Activated CD4-positive, alpha-beta T cell treated with anti-CD3 and anti-CD28 coated beads for 1 hour (primary cell): ENCODE measurements at places on chromosomes 1 and 21.

- no peak for DNase-seq
These were observed 74.8 kb downstream of the ATP5PO start for GRCh38 chr21:33840771-33841170.

DNA sequence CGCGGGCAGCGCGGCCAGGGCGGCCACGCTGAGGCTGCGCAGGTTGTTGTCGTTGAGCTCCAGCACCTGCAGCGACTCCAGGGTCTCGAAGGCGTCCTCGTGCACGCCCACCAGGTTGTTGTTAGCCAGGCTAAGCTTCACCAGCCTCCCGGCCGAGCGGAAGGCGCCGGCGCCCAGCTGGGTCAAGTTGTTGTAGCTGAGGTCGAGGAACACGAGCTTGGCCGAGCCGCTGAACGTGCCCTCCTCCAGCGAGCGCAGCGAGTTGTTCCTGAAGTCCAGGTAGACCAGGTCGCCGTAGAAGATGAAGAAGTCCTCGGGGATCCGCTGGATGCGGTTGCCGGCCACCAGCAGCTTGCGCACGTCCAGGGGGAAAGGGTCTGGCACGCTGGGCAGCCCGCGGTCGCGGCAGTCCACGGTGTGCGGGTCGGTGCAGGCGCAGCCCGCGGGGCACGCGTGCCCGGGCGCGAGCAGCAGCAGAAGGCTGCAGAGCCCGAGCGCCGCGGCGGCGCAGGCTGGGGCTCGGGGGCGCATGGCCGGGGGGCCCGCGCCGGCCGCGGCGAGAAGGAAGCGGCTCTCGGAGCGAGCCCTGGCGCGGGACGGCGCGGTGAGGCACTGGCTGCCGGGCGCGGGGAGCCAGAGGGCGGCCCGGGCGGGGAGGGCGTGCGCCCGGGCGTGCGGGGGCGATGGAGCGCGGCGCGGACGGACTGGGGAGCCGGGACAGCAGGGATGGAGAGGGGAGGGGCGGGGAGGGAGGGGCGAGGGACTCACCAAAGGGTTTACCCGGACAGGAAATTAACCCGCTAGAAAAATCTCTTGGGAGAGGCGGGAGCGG is 524 bp downstream of the LRRC38 start:
- no peak for DNase-seq

GRCh38 chr1:162133566-162133965 is 64.1 kb downstream of the NOS1AP start:
- no peak for DNase-seq

DNA sequence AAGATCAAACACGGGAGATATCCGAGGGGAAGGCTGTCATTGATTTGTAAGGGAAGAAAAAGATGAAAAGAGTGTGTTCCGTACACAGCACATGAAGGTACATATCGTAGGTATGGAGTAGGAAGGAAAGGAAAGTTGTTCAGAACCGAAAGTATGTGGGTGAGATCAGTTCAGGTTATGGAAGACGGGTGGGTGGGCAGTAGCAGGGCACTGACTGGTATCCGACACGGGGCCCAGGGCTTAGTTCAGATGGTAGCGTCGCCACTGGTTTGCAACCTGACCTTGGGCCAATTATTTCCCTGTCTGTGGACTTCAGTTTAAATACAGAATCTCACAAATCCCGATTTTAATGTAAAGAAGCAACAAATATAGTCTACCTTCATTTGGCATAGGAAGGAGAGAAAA is 27.8 kb upstream of the A3GALT2 start:
- DNase-seq: no peak

GRCh38 chr1:110084227-110085078 is 14.0 kb upstream of the ALX3 start:
- DNase-seq: no peak

GRCh38 chr1:222788402-222789156 is 26.3 kb upstream of the DISP1 start:
- no peak for DNase-seq

- no peak for DNase-seq
These were observed 135.2 kb downstream of the PSMG1 start for GRCh38 chr21:39048064-39048463.

DNA sequence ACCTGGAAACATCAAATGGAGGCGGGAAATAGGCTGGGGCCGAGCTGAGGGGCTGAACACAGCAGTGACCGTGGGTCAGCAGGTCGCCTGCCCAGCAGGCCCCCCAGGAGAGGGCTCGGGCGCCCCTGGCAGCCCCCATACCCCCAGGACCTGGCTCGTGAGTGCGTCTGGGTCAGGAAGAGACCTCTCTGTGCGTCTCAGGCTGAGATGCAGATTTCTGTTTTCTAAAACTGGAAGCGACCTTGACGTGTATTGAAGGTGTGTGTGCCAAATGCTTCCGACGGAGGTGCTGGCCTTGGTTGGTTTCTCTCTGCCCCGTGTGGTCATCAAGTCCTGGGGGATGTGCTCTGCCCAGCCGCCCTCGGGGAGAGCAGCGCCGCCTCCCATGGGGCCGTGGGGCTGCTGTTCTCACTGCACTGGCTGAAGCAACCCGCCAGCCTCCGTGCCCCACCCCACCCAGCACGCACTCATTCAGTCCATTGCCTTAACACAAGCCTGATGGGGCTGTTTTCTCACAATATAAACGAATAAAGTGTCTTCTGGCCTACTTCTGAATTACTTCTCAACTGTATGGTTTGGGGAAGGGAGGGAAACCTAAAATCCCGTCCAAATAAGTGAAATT is 7.4 kb downstream of the PEX10 start:
- DNase-seq: no peak

DNA sequence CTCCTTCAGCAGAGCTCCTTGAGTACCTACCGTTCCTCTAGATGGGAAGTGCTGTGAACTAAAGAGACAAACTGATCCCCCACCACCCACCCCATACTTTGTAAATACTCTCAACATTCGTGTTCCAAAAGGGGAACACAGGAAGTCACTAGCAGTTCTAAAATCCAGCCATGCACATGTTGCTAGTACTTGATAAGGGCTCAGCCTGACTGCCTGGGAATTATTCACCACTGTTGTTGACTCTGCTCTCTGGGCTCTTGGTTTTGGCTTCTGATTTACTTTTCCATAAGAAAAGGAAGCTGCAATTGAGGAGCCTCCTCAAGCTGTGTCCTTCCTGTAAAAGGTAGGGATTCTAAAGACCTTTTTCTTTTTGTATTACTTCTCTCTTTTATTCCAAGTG is 67.5 kb downstream of the IVNS1ABP start:
- DNase-seq: no peak

GRCh38 chr1:80468356-80468755 is 1332.4 kb upstream of the ADGRL2 start:
- DNase-seq: no peak

DNA sequence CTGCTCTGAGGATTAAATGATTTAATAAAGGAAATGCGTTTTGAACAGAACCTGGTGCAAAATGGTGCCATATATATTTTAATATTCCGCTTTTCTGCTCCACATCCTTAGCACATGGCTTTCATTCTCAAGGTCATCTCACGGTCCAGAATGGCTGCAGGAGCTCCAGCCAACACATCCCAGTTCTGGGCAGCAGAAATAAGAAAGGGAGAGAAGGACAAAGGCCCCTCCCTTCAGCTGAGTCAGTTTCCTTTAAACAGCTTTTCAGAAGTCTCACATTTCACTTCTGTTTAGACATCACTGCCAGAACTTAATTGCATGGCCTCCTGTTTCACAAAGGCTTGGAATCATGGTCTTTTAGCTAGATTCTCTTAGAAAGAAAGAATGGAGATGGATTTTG is 75.2 kb upstream of the LRRN2 start:
- no peak for DNase-seq

GRCh38 chr1:61647142-61647541 is 77.8 kb downstream of the TM2D1 start:
- DNase-seq: no peak

DNA sequence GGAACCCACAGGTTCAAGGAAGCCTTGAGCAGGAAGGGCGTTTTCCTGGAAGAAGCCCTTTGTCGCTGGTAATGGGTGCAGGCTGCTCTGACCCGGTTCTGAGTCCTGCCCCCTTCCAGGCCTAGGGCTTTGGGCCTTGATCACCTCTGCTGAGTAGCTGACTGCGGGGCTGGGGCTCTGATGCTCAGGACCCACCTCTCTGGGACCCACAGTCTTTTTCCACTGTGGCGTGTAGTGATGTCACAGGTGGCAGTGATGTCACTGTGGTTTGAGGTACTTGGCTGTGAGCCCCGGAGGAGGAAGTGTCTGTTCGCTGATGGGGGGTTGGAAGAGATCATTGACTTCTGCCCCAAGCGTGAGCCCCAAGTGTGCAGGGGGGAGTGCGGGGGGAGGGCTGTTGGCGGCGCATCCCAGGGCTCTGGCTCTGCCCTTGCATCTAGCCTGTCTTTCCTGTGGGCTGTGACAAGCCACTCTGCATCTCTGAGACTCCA is 6.9 kb downstream of the TNFRSF1B start:
- DNase-seq: peak; percentile 94

DNA sequence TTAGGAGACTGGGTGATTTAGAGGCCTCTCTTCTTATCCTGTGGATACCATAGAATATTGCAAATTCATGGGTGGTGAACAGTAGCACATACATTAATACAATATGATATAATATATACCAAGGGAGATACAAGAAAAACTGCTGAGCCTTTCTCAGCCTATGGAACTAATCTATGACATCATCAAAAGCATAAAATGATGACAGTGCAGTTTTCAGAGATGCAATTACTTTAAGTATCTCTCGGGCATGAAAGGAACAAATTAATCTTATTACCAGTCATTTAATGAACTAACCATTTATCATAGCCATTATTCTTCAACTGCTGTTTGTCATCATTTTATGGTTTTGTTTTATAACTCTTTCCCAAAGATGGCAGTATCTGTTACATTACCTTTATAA is 3.5 kb downstream of the CHODL start:
- no peak for DNase-seq

- no peak for DNase-seq
These were observed 555.4 kb upstream of the NEGR1 start for GRCh38 chr1:72837781-72838180.
